ENCODE measurements at places on chromosomes 6 and 20.

DNA sequence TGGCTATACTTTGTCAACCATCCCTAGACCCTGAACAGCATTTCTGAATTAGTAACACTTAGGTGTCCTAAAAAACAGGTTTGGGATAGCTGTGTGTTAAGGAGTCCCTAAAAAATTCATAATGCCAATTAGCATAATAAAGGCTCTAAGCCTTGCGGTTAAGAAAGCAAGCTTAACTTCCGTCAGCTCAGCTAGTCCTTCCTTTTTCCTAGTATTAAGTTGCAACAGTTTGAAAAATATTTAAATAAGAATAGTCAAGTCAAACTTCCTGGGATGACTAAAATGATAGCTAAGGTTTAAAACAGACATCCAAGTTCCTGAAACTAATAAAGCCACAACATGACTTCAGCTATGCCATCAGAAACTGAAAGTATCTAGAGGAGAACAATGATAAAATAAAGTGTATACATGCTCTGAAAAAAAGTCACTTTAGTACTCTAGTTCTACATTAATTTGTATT, 3.5 kb downstream of the AKIRIN2 start:
- DNase-seq, result no peak

DNA sequence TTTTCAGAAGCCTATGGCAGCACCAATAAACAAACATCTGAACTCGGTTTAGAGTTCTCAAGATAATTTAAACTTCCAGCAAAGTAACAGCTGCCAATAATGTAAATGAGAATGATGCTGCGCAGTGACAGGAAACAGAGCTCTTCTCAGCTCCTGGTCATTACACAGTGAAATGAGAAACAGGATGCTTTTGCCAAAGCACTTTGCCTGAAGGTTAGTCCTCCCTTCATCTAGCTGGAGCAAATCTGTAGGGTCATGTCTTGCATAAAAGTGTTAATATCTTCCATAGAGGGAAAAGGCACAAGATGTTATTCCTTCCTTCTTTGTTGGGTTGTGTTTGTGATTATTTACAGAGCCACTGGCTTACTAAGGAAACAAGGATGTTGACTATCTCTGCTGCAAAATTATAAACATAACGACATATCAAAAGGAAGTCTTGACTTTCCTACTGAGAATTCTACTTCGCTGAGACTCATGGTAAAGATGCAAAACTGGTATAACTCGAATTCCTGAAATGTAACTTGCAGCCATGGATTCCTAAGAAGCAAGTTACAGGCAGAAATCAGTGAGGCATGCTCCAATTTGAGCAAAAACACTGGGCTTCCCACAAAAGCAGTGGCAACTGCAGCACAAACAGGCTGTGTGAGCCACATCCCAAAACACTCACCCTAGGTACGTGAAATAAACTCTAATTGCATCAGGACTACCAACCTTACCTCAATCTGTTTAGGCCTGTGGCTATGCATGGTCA, 102.5 kb upstream of the BEND6 start:
- no peak for DNase-seq

DNA sequence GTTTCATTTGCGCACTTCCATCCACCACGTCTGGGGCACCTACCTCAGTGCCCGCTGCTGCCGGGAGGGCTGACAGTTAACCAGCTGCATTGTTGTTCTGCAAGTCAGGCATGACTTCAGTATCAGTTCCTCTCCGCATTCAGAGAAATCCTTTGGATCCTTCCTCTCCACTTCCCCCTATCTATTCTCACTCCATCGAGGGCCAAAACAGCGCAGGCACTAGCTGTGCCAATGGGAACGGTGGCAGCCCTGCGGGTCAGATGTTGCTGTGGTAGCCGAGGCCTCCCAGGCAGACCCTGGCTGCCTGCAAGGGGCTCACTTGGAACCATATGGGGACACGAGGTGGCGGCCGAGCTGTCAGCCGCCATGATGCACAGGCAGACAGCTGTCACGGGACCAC, 64.2 kb upstream of the INSM1 start:
- no peak for DNase-seq

GRCh38 chr20:53609491-53610445, 16.1 kb upstream of the ZNF217 start:
- peak; percentile 86 for DNase-seq

DNA sequence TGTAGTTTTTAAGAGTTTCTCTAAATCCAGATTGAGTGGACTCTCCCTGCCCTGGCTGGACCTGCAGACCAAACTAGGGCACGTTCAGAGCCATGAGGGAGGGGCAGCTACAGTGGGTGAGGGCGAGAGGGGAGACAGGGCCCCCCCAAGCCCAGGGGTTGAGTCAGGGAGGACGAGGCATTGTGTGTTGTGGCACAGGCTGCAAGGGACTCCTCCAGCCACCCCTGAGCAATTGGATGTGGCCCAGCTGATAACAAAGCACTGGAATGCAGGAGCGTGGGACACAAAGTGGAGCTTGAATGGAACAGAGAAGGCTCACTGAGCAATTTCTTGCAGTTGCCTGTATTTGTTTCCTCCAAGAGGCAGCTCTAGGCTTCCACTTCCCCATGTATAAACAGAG, 43.5 kb upstream of the MYL9 start:
- no peak for DNase-seq

- no peak for DNase-seq
Observed at GRCh38 chr6:35590622-35591066, 77.9 kb upstream of the TULP1 start.

- DNase-seq, result no peak
Observed at GRCh38 chr6:158413814-158414565, 101.7 kb downstream of the TULP4 start.

- no peak for DNase-seq
Observed at GRCh38 chr20:35823147-35823546, 51.3 kb downstream of the PHF20 start.

- no peak for DNase-seq
Observed at GRCh38 chr6:20033697-20034407, 178.4 kb downstream of the MBOAT1 start.

GRCh38 chr6:73888050-73888449, 192.0 kb downstream of the CD109 start:
- DNase-seq, result no peak

DNA sequence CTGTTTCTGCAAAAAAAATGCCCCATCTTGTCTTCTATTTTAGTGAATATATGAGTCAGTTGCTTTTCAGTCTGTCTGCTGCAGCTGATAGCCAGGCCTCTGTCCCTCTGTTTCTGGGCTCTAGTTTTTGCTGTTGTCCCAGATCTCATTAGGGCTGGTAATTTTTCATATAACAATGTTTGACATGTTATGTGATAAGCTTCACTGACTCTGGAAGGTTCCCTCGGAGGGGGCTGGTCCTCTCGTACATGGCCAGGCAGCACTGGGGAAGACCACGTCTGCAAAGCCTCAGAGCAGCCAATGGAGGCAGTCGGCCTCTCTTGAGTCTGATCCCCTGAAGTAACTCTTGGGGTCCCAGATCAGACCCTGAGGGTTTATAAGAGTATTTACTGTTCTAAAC, 223.8 kb downstream of the THBS2 start:
- DNase-seq, result no peak

DNA sequence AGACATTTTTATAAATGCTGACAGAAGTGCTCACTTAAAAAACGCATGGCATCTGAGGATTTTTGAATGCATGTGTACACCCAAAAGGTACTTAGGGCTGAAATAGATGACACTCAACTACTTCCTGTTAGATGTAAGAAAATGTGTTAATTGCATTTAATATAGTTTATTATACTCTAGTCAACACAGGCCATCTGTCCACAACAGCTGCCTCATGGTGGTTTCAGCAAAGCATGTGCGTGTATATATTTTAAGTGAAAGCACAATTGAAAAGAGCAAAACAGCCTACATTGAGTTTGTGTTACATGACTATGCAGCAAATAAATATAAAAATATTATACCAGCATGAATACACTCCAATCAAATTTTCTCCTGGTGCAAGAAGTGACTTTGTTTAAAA, 1233.0 kb upstream of the EYS start:
- no peak for DNase-seq

- no peak for DNase-seq
Observed at GRCh38 chr6:107056796-107057195, 28.8 kb downstream of the MTRES1 start.

- DNase-seq, result no peak
Observed at GRCh38 chr6:169802790-169803189, 51.4 kb downstream of the ERMARD start.

- DNase-seq, result peak; percentile 43
Observed at GRCh38 chr6:37272834-37273566, 15.1 kb upstream of the TMEM217 start.

GRCh38 chr6:143745166-143746133, 67.7 kb downstream of the PHACTR2 start:
- no peak for DNase-seq

Data from activated CD4-positive, alpha-beta T cell treated with anti-CD3 and anti-CD28 coated beads, Interleukin-2, amount 10 ng/mL, durations not matched to agents 7 days and 5 days (primary cell).